GM04503 (cell line): ENCODE measurements at places on chromosomes 6 and 20.
A peak's percentile ranks its signal among the peaks of the same experiment; 100 is the strongest.

DNA sequence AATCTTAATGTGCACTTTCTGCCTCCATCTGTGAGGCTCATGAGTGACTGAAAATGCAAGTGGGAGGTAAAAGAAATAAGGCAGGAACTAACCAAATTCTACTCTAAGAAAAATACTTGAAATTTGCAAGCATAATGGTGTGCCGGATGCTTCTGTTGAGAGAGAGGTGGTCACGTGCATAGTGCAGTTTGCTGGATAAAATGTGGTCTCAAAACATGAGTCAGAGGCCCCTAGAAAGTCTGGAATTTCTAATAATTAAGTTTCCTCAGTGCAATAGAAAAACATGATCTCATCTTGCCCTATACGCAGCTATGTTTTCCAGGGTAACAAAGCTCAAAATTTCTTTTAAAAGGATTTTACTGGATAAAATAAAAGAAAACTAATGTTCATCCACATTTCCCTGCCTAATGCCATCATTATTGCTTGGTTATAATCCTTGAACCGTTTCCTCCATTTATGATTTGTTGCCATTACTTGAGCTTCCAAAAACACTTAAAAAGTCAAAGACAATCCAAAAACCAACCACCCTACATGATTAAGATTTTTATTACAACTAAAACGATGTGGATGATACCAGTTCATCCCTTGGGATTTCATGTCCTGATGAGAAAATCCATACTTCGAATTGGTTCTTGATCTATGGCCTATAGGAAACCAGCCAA lies 351.7 kb upstream of the ARID1B start:
- DNase-seq, result peak; percentile 14

GRCh38 chr6:119077643-119078375 lies 655 bp downstream of the FAM184A start:
- DNase-seq, result no peak

DNA sequence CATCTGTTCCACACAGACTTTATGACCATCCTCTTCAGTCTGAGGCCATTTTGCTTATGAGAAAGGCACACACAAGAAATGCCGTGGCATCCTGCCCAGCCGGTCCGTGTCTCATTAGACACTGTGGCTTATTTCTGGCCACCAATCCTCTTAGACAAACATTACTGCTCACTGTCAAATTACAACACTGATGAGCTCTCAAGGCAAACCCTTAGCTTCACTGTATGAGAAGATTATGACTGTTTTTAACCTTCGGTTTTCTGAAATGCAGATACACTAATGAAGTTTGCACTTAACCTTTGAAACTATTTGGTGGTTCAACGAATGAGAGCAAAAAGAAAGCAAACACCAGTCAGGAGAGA lies 50.5 kb upstream of the DST start:
- peak; percentile 94 for DNase-seq

DNA sequence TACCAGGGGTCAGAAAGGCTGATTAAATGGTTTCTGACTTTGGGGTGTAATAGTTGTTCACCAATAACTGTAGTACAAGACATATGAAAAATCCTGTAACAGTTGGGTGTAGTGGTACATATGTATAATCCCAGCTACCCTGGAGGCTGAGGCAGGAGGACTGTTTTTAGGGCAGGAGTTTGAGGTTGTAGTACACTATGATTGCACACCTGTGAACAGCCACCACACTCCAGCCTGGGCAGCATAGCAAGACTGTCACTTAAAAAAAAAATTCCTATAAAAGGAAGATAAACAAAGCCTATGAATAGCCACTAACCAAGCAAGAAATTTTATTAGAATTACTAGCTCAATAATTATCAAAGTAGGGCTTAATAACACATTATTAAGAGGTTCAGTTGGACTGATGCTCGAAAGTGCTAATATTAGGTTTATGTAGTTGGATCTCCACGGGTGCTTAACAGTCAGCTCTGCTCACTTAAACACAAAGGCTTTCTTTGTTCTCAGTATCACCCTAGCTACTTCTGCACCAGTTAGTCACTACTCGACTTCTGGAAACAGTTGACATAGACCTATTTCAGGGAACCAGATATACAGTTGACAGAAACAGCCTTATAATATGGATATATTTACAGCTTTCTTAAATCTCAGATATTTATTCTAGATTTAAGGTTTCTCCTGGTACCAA lies 113.0 kb downstream of the MTFR2 start:
- DNase-seq, result no peak

GRCh38 chr6:7165890-7166267 lies 58.1 kb downstream of the RREB1 start:
- no peak for DNase-seq
